RKO (cell line): ENCODE measurements at places on chromosomes 6 and 20.

GRCh38 chr6:120675886-120676285, 658.4 kb downstream of the TBC1D32 start:
- peak; percentile 12 for DNase-seq

GRCh38 chr6:151325075-151326050, 66.0 kb downstream of the ZBTB2 start:
- peak; percentile 83 for DNase-seq

- no peak for DNase-seq
Observed at GRCh38 chr20:1323830-1324597, 4.9 kb downstream of the SDCBP2 start.

- DNase-seq = no peak
Observed at GRCh38 chr6:156889469-156889868, 112.3 kb downstream of the ARID1B start.

DNA sequence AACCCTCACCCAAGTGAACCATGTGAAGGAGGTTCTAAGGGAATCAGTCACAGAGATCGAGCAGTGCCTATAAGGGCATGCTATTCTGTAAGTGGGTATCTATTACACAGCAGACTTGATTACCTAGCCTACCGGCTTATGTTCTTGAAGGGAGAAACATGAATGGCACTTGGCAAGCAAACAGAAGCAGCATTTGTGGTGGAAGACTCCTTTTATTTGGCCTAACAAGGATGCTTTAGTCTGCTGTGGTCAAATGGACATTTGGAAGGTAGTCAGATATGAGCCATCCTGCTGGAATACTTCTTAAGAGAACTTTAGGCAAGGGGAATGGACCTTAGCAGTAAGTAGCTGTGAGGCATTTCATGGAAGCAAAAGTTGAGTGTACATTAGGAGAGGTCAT, 126.3 kb downstream of the COL12A1 start:
- no peak for DNase-seq

DNA sequence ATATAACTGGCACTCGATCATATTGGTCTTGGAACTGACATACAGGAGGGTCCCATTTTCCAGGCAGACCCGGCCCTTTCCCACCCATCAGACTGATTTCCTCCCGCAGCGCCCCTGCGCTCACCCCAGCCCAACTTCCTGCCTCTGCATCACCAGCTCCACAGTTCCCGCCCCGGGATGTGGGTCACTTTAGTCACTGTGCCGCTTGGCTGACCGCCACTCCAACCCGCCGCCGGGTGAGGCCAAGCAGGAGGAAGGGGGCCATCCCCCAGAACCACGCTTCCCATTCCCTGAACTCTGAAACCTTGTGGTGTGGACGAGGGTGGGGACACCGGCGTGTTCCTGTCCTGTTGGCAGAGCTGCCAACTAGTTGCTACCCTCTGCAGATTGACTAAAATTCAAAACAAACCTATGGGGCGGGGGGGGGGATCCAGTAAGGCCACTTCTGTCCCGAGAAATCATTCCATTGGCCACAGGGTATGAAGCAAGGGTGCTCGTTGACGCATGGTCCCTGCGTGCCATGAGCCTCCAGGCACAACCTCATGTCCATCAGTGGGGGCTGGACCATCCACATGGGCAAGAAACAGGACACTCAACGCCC, 12.3 kb downstream of the TGM2 start:
- DNase-seq = peak; percentile 40

DNA sequence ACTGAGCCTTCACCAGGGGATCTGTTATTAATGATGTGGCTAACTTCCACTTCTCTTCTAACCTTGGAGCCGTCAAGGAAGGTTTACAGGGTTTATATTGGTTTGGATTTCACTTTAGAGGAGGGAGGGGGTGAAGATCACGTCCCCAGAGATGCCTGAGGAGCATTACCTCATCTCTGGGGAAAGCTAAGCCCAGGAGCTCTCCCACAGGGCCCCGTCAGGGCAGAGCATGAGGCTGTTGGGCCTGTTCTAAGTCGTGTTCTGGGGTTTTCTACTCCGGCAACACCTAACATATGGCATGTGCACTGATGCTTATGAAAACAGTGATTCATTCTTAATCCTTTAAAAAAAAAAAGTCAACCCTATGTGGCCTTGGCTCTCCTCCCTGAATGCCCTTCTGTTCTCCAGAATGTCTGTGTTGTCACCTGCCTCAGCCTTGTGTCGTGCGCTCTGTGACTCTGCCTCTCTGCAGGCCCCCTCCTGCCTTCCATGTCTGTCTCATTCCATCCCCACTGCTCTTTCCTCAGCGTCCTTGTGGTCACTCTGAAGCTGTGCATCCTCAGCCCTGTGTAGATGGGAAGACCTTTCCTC, 97.4 kb upstream of the JARID2 start:
- no peak for DNase-seq

DNA sequence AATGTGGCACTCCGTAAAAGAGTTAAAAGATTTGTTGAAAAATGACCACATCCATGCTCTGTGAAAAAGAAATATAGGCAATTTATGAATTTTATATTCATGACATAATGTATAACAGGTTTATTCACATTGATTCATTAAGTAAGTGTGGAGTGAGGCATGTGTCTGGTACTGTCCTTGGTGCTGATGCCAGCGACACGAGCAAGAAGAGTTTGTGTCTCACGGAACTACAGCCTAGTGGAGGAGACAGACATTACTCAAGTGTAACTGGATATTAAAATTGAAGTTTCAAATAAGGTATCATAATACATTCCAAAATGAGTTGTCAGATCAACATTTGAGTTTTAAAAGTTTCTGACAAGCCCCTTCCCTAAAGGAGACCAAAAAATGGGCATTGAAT, 158.2 kb upstream of the PRND start:
- peak; percentile 86 for DNase-seq

GRCh38 chr6:122736616-122737015, 42.9 kb upstream of the FABP7 start:
- no peak for DNase-seq

DNA sequence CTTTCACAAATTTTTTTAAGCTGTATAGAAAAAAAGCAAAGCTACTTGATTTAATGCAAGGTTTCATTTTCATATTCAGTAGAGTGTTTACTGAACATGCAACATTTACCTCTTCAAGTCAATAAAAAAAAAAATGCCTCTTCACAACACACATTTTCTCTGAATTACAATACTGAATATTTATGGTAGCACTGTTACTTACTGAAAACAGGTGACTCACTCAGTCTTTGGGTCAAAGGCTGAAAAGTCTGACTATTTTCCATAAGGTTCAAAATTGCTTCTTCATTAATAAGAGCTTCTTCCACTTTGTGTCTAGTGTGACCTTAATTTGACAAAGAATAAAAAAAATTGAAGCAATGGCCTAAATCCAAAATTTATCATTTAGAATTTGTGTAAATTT, 101.9 kb downstream of the REV3L start:
- no peak for DNase-seq

- DNase-seq = no peak
Observed at GRCh38 chr20:35443003-35443402, 5.0 kb upstream of the GDF5 start.

GRCh38 chr6:137571854-137572253, 77.7 kb upstream of the OLIG3 start:
- peak; percentile 16 for DNase-seq

DNA sequence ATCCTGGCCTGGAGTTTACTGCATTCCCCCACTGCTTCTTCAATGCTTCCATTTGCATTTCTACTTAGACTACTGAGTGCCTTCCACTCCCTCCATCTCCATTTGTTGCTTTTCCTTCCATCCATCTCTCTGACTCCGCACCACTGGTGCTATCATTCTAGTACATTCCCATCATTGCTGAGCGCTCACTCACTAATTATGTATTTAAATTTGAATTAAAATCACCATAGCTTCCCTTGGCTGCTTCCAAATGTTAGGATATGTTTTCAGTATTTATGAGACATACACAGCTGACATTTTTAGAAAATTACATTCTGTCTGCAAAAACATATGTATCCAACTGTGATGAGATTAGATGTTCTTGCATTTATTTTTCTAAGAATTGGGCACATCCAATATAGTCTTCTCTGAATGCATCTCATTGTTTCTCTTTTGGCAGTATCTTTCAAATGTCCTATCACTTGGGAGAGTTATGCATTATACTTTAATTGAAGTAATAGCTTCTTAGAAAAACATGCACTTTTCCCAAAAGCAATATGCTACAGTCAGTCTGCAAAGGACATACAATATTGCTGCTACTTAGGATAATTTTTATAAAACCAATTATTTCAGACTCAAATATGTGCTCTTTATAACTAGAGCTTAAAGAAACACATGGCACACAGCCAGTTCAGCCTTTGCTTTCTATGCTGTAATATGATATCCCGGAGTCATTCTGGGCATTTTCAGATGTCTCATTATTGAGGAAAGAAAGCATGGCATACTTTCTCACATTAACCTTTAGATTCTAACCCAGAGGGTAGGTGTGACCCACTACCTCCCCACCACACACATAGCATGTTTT, 12.1 kb upstream of the COL21A1 start:
- DNase-seq = no peak

DNA sequence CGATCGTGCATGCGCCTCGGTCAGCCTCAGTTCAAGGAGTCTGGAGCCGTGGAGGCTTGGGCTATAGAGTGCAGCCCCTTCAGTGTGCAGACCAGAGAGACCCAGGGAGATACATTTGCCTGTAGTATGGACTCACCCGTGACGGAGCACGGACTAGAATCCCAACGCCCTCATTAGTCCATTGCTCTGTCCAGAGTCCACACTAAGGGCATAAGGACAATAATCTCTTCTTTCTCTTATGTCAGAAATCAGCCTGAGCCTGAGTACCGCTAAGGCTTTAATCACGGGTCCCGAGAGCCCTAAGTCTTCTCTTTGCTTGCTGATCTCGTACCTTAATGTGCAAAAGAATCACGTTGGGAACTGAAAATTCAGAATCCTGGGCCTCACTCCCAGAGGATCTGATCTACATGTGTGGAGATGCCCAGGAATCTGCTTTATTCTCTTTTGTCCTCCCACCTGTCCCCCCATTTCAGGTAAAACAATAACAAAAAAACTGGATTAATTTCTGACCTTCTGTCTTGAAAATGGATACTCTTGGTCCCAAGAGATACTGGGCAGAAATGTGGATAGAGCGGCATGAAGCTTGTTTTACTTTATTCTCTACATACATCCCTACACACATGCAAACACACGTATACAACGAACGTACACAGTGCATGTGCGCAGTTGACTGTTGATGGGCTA, 671 bp downstream of the BPHL start:
- peak; percentile 68 for DNase-seq

DNA sequence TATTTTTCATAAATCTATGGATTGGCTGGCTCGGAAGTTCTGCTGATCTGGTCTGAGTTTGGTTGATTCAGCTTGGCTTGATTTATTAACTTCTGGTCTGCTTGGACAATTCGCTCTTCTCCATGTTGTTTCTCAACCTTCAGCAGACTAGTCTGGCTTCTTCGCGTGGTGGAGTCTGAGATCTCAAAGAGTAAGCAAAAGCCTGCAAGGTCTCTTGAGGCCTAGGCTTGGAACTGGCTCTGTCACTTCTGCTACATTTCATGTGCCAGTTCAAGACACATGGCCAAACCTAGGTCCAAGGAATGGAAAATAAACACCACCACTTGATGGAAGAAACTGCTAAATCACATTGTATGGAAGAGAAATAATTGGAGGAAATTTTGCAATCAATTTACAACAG, 115.1 kb upstream of the JAG1 start:
- no peak for DNase-seq

DNA sequence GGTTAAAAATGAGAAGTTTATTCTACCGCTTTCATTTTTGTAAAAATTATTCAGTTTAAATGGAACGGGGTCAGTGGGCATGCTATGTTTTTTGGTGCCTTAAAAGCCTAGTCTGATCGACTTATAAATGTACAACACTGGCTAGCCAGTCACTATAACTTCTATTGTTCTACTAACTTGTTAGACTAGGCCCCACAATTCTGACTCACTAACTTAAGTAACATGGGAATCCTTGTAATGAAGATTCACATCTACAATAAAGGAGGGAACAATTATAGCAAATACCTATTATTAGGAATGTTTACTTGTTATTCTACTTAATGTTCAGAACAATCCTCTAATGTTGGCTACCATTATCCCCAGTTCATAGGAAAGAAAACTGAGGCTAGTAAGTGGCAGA, 28.5 kb downstream of the REPS1 start:
- DNase-seq = no peak

DNA sequence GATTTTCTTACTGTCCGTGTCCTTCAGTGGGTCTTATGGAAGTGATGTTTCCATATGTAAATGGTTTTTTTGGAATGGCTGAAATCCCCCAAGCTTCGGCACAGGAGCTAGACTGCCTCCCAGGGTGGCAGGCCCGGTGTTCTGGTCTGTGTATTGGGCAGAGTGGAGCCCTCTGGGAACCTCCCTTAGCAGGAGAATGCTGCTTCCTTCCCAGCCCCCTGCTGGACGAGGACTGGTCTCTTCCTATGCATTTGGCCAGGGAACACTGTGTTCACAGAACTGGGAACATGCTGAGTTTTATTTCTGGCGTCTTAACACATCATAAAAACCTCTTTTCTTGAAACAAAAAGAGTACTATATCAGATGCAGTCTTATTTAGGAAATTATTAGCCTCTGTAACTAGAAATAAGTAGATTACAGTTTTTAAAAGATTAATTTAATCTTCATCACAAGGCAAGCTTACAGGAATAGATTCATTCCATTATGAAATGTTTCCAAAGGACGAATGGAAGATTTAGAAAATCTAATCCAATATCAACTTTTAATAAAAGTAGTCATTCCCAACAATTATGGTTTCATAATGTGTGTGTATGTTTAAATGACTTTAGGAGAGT, 56.6 kb downstream of the SYTL3 start:
- DNase-seq = peak; percentile 68

GRCh38 chr20:2516399-2516798, 7.7 kb upstream of the ZNF343 start:
- DNase-seq = no peak

- no peak for DNase-seq
Observed at GRCh38 chr20:56506103-56506502, 18.4 kb upstream of the FAM209A start.

DNA sequence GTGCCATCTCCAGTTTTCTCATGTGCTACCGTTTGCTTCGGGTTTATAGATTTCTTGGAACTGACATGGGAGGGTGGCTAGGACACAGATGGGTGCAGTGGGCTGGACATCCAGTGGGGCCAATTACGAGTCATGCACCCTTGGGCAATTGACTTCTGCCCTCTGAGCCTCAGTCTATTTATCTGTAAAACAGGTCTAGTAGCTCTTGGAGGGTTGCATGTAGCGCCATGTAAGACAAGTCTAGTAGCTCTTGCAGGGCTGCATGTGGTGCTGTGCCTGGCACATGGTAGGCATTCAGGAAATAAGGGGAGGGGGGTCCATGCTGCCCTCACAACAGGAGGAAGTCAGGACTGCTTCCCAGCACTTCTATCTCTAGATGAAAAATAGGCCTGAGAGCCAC, 15.3 kb downstream of the PMEPA1 start:
- DNase-seq = no peak

DNA sequence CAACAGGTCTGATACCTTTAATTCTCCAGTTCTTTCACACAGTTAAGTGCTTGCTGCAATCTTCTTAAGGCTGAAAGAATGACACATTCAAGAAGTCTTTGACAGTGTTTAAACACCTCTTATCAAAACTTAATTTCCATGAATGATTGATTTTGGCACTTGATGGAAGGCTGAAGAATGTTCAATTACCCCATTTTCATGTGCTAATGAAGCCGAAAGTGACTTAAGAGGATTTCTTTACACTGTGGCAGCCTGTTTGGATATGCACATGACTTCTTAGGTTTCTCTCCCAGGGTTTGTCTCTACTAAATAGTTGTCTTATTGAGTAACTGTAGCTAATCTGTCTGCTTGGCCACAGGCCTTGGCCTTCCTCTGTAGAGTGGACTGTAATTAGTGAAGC, 81.1 kb upstream of the PRDM1 start:
- no peak for DNase-seq

- peak; percentile 51 for DNase-seq
Observed at GRCh38 chr6:138004430-138005287, 102.6 kb downstream of the PERP start.
